ENCODE measurements at places on chromosomes 11 and 22. TPM values are rescaled to one million over a fixed set of nuclear protein-coding genes. Genes with fewer than 3 reads are reported as not detected.

MORC2 gene
- 10.6 TPM for total RNA-seq

CCDC87 gene
- total RNA-seq, result 0.23 TPM

ARHGAP42 gene
- total RNA-seq, result 1.6 TPM

MYO18B gene
- total RNA-seq, result not detected

MS4A10 gene
- total RNA-seq, result not detected

PKDREJ gene
- not detected for total RNA-seq

AGBL2 gene
- 1.4 TPM for total RNA-seq

NELL1 gene
- not detected for total RNA-seq

NPTXR gene
- total RNA-seq, result 0.21 TPM

SPINDOC gene
- 16.1 TPM for total RNA-seq

SYT7 gene
- total RNA-seq, result 2.2 TPM

INSC gene
- total RNA-seq, result not detected

DBX1 gene
- not detected for total RNA-seq

PNPLA5 gene
- total RNA-seq, result not detected

SOX10 gene
- not detected for total RNA-seq

OR51B4 gene
- total RNA-seq, result not detected

ANO9 gene
- total RNA-seq, result 10.5 TPM

SPON1 gene
- total RNA-seq, result not detected

INPP5J gene
- total RNA-seq, result 2.4 TPM

SLCO2B1 gene
- total RNA-seq, result 0.07 TPM

CFAP300 gene
- total RNA-seq, result 6.1 TPM

NCR3LG1 gene
- total RNA-seq, result 2.2 TPM

Data from airway epithelial cell (primary cell).